Right forelimb (tissue), 1 donor: ENCODE measurements at places on chromosomes 5 and 9.

DNA sequence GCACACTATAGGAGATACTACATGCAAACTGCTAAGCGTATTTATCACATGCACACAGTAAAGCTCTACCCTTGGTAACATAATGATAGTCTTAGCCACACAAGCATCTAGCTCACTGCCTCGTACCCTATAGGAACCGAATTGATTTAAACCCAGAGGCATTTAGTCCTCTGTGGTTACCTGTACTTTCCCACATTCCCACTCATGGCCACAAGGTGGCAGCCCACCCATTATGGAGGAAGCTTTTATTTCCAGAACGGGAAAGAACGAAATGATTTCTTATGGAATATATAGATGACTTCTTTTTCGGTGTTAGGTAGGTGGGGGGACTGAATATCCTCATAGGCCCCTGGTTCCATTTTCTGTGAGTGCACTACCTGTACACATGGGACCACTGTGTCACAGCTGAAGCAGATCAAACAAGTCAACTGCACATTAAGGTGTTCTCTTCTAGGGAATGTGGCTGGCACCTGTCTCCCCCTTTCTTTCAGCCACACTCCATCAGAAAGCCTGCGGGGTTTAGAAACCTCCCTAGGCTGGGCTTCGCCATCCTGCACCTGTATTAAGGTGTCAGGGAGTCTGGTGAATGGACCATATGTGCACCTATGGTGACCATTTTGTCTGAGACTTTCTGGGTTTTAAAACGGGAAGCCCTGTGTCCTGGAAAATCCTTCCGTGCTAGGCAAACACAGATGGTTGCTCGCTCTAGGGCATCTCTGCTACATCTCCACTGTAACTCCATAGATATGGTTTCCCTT is 313.2 kb downstream of the SLIT3 start:
- peak; percentile 85 for DNase-seq

GRCh38 chr5:18987101-18987500 is 1000.9 kb downstream of the CDH18 start:
- DNase-seq: no peak

DNA sequence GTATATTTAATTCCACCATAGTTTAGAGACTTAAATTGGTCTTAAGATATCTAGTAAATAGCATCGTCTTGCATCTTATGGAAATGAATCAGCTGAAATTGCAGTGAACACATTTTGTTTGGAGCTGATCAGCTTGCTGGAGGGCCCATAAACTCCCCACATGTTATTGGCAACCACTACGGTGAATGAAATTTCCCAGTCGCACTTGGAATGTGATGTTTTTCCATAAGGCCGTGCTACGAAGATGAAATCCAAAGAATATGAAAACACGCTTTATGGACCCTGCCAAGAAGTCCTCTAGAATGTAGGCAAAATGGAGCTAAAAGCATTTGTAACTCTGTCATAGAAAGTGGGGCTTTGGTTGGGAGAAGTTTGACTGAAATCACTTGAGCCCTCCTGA is 572.1 kb downstream of the ACTL7B start:
- no peak for DNase-seq

GRCh38 chr9:137067860-137068538 is 2.4 kb downstream of the SAPCD2 start:
- peak; percentile 84 for DNase-seq

DNA sequence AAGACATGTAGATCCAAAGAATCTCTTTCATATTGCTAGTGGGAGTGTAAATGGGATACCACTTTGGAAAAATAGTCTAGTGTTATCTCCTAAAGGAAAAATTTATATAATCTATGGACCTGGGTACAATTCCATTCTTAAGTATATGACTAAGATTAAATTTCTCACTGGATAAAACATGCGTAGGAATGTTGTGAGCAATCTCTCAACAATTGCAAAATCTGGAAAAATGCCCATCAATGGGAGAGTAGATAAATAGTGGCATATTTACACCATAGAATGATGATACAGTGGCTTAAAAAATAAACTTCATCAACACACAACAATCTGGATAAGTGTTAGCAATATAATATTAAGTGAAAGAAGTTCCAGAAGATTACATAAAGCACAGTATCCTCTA is 469.5 kb downstream of the MAN2A1 start:
- DNase-seq: no peak

DNA sequence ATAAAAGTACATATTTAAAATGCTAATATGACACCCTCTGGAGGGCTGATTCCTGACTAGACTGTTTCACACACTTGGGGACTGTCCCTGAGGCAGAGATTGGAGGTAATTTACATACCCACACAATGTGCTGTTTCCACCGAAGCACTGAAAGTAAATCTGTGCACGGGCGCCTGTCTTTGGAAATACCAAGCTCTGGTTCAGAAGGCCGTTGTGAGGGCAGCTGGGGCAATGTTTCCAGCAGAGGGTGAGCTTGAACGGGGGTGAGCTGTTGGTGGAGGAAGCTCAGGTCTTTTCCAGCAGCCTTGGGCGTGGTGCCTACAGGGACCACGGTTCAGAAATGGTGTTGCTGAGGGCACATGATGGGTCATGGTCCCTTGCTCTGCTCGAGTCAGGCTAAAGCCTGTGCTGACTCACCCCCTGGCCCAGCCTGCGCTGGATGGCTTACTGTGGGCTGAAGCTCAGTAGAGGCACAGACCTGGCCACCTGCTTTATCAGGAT is 25.8 kb upstream of the HMCN2 start:
- no peak for DNase-seq

- no peak for DNase-seq
Measured at GRCh38 chr9:104313396-104314110, 190.5 kb upstream of the OR13F1 start.

GRCh38 chr5:40575921-40576320 is 103.8 kb upstream of the PTGER4 start:
- no peak for DNase-seq

DNA sequence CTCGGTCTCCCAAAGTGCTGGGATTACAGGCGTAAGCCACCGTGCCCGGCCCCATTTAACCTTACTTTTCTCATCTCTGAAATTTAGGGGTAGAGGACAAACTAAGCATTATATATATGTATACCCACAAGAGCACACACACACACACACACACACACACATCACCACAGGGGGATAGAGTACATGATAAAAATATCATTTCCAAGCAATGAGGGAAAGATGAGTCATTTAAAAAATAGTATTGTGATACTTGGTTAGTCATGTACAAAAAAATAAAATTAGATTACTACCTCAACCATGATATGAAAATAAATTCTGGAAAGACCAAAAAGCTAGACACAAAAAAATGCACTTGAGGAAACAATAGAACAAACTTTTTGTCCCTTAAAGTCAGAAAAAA is 67.2 kb downstream of the CDH18 start:
- no peak for DNase-seq

GRCh38 chr5:169656125-169656901 is 19.2 kb downstream of the DOCK2 start:
- DNase-seq: no peak

- no peak for DNase-seq
Measured at GRCh38 chr9:28847331-28847730, 1274.0 kb upstream of the C9orf72 start.

DNA sequence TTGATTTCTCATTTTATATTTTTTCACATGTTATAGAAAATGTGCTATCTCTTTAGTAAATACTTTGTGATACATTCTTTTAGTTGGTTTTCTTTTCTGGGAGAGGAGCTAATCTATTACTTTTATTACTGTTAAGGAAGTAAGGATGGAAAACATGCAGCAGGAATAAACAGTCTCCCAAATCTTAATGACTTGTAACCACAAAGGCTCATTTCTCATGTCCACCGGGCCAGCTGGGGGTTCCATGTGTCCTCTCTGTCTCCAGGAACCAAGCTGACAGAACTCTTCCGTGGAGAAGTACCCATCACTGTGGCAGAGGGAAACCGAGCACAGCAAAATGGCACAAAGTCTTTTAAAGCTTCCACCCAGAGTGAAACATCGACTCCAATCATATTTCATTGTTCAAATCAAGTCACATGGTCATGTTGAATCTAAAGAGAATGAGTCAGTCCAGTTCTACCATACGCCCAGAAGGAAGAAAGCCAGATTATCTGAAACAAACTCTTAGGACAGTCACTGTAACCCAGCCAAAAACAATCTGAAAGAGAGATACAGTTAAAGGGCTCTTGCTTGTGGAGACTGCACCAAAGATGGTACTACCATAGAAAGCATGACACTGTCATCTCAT is 97.1 kb upstream of the CDH6 start:
- DNase-seq: no peak

DNA sequence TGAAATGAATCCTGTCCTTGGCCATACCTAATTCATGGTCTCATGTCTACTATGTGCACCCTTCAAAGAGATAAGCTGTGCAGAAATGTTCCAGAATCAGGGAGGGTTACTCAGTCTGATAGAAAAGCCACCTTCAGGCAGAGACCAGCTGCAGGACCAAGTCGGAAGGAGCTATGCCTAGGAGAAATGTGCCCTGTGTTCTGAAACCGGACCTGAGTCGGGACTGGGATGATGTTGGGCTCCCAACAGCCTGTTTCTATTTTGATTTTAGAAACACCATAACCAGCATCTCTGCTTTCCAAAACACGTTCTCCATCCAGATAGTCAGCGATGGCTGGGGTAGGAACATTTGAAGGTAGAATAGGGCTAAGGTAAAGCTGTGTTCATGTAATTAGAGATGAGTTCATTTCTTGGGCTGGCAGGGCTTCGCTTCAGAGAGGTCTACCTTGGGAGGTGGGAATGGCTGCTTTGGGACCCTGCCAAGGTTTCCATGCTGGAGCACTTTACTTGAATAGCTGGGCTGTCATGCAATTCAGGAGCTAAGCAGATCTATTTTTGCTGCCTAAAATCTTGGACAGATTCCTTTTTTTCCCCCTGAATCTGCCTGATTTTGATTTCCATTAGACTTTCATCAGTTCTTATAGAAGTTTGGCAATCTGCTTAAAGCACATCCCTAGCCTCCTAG is 2.8 kb downstream of the ADCY2 start:
- DNase-seq: no peak

DNA sequence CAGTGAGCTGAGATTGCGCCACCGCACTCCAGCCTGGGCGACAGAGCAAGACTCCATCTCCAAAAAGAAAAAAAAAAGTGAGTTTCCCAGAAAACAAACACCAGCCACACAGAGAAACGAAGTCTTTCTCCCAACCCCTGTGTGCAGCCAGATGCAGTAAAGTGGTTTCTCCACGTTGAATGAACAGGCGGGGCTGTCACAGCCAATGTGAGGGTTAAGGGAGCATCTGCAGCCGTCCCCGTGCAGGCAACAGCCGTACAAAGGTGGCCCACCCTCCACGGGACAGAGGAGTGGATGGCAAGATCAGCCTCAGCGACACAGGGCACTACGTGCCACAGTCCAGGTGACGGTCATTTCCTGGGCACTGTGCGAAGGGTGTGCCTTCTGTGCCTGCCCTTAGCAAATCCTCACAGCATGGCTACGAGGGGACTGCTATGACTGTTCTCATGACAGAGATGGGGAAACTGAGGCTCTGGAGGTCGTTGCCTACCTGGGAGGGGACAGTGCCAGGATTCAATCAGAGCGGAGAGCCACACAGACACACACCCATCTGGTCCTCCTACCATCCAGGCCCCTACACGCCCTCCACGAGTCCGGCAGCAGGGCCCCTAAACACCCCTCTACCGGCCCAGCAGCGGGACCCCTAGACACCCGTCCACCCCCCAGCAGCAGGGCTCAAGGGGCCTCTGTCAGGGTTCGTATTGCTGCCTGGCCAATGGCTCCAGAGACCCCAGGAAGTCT is 2.3 kb downstream of the VAV2 start:
- no peak for DNase-seq

GRCh38 chr5:84131372-84131771 is 253.3 kb downstream of the EDIL3 start:
- DNase-seq: no peak

- no peak for DNase-seq
Measured at GRCh38 chr5:52760695-52761366, 26.9 kb upstream of the ITGA1 start.

GRCh38 chr5:125411744-125412560 is 665.5 kb upstream of the ZNF608 start:
- DNase-seq: peak; percentile 58

- DNase-seq: peak; percentile 77
Measured at GRCh38 chr9:121299467-121300282, 31.7 kb downstream of the GSN start.

GRCh38 chr9:68980341-68980914 is 33.5 kb downstream of the PRKACG start:
- DNase-seq: no peak

DNA sequence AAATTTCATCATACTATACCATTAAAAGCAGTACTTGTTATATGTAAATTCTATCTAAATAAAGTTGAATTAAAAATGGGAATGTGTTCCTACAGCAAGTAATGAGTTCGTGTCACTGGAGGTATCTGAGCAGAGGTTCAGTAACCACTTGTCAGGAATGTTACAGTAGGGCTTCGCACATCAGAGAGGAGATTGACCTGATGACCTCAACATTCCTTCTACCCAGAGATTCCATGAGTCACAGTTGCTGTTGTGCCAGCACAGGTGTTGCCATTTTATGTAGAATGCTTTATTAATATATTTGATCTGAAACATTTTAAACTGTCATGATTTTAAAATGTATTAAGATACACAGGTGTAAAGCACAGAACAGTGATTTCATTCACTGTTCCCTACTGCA is 60.3 kb downstream of the STX17 start:
- no peak for DNase-seq

- no peak for DNase-seq
Measured at GRCh38 chr9:80763536-80763935, 925.8 kb downstream of the TLE1 start.

DNA sequence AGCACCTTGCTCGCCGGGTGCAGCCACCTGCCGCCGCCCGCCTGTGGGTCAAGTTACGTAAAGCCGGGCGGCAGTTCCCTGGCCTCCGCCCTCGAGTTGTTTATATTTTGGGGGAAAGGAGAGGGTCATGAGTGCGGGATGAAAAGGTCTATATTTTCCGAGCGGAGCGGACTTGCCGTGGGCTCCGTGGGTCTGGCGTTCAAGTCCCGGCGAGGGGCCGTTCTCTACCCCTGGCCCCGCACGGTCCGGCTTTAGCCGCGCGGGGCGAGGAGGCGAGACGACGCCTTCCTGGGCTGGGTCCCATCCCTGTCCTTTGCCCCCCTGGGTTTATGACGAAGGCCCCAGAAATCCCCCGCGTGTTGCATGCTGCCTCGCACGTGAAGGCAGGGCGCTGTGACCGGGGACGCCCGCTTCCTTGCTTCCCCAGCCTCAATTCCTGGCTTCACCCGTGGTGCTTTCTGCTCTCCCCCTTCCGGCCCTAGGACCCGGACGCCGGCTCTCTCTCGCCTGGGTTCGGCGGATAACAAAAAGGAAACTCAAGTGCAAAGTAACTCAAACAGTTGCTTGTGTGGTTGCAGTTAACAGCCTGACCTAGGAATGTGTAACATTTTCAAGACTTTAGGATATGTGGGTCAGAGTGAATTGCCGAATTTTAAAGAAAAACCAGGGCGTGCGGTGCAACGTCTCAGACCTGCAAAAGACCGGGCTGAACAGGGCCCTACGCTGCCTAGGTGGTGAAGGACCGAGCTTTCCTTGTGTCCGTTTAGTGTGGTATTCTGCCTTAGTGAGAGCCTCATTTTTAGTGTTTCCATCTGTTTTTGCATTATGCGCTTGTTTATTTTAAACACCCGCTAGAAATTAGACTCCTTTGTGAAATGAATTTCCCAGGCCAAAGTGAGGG is 810 bp downstream of the VPS13A start:
- DNase-seq: peak; percentile 56
